ENCODE measurements at places on chromosomes 11 and 22.

- no peak for DNase-seq
These were observed 31.5 kb upstream of the RAB38 start for GRCh38 chr11:88206751-88207150.

DNA sequence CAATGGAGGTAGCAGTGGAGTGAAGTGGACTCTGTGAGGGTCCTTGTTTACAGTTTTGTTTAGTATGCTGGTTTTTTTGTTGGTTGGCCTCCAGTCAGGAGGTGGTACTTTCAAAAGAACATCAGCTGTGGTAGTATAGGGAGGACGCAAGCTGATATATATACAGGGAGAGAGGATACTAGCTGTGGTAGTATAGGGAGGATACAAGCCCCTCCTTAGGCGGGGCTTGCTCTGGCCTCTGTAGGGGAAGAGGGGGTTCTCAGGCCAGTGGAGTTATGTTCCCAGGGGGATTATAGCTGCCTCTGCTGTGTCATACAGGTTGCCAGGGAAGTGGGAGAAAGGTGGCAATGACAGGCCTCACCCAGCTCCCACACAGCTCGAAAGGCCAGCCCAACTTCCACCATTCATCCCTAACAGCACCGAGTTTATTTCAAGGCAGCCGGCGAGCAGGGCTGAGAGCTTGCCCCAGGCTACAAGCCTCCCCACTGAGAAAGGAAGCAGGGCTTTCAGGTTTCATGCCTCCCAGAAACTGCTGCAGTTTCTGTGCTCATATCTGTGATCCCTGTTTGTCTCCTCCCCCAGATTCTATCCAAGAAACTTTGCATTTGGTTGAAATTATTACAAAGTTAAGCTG is 10.4 kb downstream of the OR52E6 start:
- no peak for DNase-seq

DNA sequence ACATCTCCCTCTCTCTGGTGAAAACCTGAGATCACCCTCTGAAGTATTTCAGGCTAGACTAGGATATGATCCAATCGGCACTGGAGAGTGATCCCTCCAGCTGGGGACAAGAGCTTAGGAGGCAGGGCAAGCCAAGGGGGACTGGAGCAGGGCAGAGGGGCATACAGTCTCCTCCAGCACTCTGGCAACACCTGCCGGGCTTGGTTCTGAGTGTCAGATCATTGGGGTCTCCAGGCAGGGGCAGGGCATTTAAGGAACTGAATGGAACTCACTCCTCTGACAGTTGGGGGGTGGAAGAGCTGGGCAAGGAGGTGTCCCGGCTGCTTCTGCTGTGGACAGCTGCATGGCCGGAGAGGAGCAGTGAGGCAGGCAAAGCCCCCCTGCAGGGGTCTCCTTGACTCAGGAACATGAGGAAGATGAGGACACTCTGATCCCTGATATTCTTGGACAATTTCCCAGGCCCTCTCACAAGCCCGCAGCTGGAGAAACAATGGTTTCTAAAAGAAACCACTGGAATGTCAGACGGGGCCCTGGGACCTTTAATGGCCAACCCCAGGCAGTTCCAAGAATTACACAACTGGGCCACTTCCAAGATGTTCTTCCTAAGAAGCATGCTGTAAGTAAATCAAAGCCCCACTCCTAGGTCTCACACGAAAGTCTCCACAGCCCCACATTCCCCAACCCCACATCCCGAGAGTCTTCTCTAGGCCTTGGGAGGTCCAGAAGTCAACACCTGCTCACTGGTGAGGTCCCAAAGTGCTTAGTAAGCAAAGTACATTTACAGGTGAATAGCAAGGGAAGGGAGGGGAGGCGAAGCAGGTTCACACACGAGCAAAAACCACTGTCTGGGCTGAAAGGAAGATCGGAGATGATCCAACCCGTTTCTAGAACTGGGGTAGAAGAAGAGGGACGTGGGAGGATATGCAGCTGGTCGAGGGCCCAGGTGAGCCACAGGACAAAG is 1.2 kb upstream of the CCDC86 start:
- DNase-seq, result no peak

- DNase-seq, result no peak
These were observed 126.3 kb downstream of the COMMD9 start for GRCh38 chr11:36162883-36163434.

DNA sequence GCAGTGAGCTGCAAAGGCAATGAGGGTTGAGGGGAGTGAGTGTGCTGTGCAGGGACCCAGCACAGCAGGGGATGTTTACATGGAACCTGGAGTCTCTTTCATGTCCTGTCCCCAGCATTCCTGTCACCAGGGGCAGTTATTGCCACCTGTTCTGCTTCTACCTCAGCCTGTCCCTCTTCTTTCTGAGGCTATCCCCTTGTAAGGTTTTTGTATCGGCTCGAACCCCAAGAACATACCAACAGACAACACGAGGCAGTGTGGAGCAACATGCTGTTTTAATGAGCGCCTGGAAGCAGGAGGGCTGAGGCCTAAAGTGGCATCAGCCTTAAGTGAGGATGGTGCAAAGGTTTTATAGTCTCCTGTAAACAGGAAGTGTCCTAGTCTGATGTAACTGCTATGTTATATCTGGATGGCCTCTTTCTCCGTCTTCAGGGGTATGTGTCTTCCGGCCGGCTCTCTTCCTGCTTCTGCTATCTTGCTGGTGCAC is 3.9 kb downstream of the SCGB2A2 start:
- no peak for DNase-seq

DNA sequence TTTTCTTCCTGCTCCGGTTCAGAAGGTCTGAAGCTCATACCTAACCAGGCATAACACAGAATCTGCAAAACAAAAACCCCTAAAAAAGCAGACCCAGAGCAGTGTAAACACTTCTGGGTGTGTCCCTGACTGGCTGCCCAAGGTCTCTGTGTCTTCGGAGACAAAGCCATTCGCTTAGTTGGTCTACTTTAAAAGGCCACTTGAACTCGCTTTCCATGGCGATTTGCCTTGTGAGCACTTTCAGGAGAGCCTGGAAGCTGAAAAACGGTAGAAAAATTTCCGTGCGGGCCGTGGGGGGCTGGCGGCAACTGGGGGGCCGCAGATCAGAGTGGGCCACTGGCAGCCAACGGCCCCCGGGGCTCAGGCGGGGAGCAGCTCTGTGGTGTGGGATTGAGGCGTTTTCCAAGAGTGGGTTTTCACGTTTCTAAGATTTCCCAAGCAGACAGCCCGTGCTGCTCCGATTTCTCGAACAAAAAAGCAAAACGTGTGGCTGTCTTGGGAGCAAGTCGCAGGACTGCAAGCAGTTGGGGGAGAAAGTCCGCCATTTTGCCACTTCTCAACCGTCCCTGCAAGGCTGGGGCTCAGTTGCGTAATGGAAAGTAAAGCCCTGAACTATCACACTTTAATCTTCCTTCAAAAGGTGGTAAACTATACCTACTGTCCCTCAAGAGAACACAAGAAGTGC is 661 bp upstream of the MALAT1 start:
- peak; percentile 79 for DNase-seq
